ENCODE measurements at places on chromosomes 5 and 9. TPM values are rescaled to one million over a fixed set of nuclear protein-coding genes. Genes with fewer than 3 reads are reported as not detected.

GRCh38 chr5:156896546-156896945, 46.5 kb downstream of the PPP1R2B start:
- no peaks in the 10 kb centered on the region for H3K36me3 ChIP-seq
- DNase-seq, result no peak
- peaks cover 10% of the 10 kb centered on the region for H3K4me1 ChIP-seq
- H3K4me3 ChIP-seq, result no peak overlapping the region

APBA1 gene
- not detected for polyA plus RNA-seq

DNA sequence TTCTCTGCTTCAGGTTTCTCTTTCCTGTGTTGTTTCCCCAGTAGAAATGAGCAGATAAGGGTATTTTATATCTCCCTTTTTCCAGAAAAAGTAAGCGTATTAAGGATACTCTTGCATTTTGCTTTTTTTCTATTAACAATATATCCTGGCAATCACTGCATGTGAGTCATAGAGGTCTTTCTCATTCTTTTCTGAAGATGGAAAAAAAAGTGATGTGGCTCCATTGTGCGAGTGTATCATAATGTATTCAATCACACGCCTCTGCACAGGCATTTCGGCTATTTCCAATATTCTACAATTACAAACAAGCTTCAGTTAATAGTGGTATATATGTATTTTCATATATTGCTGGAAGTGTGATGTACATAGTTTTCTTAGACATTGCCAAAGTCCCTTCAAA, 155.9 kb downstream of the MED27 start:
- H3K36me3 ChIP-seq, result peaks cover 7% of the 10 kb centered on the region
- no peaks in the 10 kb centered on the region for H3K27me3 ChIP-seq
- H3K4me1 ChIP-seq, result peaks cover 15% of the 10 kb centered on the region
- no peak for DNase-seq

- H3K36me3 ChIP-seq, result no peaks in the 10 kb centered on the region
- H3K4me1 ChIP-seq, result no peaks in the 10 kb centered on the region
- no peak overlapping the region for H3K27ac ChIP-seq
- H3K4me3 ChIP-seq, result no peak overlapping the region
- DNase-seq, result no peak
- no peaks in the 10 kb centered on the region for H3K27me3 ChIP-seq
These were observed 780.0 kb downstream of the SEMA5A start for GRCh38 chr5:8765886-8766285.

ZNF484 gene
- polyA plus RNA-seq, result 5.2 TPM

GRCh38 chr9:96038914-96039313, 163.4 kb downstream of the ERCC6L2 start:
- H3K4me3 ChIP-seq, result no peak overlapping the region
- H3K4me1 ChIP-seq, result no peaks in the 10 kb centered on the region
- peaks cover 12% of the 10 kb centered on the region for H3K36me3 ChIP-seq
- no peak overlapping the region for H3K27ac ChIP-seq
- DNase-seq, result no peak

PTCD2 gene
- 4.5 TPM for polyA plus RNA-seq

- no peaks in the 10 kb centered on the region for H3K36me3 ChIP-seq
- H3K27ac ChIP-seq, result peak overlapping the region; percentile 99
- DNase-seq, result no peak
- H3K4me1 ChIP-seq, result peaks cover 24% of the 10 kb centered on the region
- H3K4me3 ChIP-seq, result peak overlapping the region; percentile 99
These were observed 570 bp downstream of the CREBRF start for GRCh38 chr5:173056783-173057061.

GRCh38 chr9:33032865-33033264, 7.8 kb downstream of the DNAJA1 start:
- H3K4me3 ChIP-seq, result no peak overlapping the region
- no peak for DNase-seq
- H3K27me3 ChIP-seq, result no peaks in the 10 kb centered on the region
- no peak overlapping the region for H3K27ac ChIP-seq
- peaks cover 7% of the 10 kb centered on the region for H3K4me1 ChIP-seq

HAPLN1 gene
- not detected for polyA plus RNA-seq

GRCh38 chr9:77215874-77216273, 38.5 kb downstream of the VPS13A start:
- no peaks in the 10 kb centered on the region for H3K4me1 ChIP-seq
- no peak for DNase-seq
- no peaks in the 10 kb centered on the region for H3K27me3 ChIP-seq

CCNO gene
- polyA plus RNA-seq, result not detected

- no peak overlapping the region for H3K4me3 ChIP-seq
- no peaks in the 10 kb centered on the region for H3K4me1 ChIP-seq
- H3K27me3 ChIP-seq, result no peaks in the 10 kb centered on the region
- no peak for DNase-seq
- no peaks in the 10 kb centered on the region for H3K36me3 ChIP-seq
- H3K27ac ChIP-seq, result no peak overlapping the region
These were observed 478.7 kb downstream of the SEMA5A start for GRCh38 chr5:9067154-9067553.

DNA sequence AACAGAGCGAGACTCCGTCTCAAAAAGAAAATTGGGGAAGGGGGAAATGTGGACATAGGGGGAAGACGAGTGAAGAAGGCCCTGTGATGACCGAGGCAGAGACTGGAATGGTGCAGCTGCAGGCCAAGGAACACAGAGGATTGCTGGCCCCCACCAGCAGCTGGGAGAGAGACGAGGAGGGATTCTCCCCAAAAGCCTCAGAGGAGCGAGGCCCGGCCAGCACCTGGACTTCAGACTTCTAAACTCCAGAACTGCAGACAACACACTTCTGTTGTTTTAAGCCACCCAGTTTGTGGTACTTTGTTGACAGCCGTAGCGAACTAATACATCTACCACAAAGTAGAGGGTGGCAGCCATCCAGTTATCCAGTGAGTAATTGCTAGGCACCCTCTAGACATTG, 124.6 kb downstream of the ATPSCKMT start:
- H3K27ac ChIP-seq, result no peak overlapping the region
- no peaks in the 10 kb centered on the region for H3K27me3 ChIP-seq
- no peaks in the 10 kb centered on the region for H3K4me1 ChIP-seq
- no peak for DNase-seq
- no peaks in the 10 kb centered on the region for H3K36me3 ChIP-seq

SLC6A18 gene
- not detected for polyA plus RNA-seq

PCDHA7 gene
- polyA plus RNA-seq, result not detected

DNA sequence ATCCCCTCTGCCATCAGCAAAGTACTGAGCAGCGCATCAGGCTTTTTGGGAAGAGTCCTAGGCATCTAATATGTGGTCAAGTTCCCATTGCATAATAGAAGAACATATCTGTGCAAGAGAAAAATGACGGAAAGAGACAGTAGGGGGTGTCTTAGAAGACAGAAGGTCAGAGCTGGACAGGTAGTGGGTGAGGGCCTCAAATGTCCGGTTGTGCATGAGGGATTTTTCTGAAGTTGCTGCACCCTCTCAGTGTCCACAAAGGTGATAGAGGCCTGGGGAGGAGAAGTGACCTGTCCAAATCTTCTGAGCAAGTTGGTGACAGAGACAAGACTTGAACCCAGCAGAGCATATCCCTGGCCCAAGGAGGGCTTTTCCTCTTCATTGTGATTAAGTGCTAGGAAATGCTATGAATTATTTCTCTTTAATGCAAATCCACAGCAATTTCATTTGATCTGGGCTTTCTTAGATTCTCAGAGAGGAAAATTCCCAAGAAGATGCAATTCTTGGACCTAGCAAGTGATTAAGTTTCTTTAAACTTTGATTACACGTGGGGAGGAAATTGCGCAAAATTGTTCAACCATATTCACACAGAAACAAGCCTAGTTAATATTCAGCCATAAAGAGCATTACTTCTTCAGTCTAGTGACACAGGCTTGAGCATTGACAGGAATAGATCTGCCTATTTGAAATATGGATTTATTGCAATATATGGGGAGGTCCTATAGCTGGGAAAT, at the start of gene OR2S2:
Gene OR2S2, minus strand, starts transcription at position 51 of the 734 bp plus-strand sequence. CDS start 56 bp downstream, outside the sequence.
- peaks cover 58% of the 10 kb centered on the region for H3K27me3 ChIP-seq
- no peaks in the 10 kb centered on the region for H3K4me1 ChIP-seq
- no peak within 1 kb of the TSS for H3K27ac ChIP-seq
- no peaks in the 10 kb centered on the region for H3K36me3 ChIP-seq

GRCh38 chr5:74538206-74538661, 102.3 kb downstream of the ENC1 start:
- DNase-seq, result no peak
- H3K4me1 ChIP-seq, result no peaks in the 10 kb centered on the region
- H3K27ac ChIP-seq, result no peak overlapping the region
- peaks cover 3% of the 10 kb centered on the region for H3K36me3 ChIP-seq

PCAT7 gene
- polyA plus RNA-seq, result not detected

SAXO1 gene
- polyA plus RNA-seq, result not detected

TLX3 gene
- not detected for polyA plus RNA-seq
